Stimulated activated CD4-positive, alpha-beta T cell treated with anti-CD3 and anti-CD28 coated beads, TNF-alpha, amount 100 ng/mL, for 1 hour (primary cell): ENCODE measurements at places on chromosomes 16 and 17.
A peak's percentile ranks its signal among the peaks of the same experiment; 100 is the strongest.

GRCh38 chr17:12664252-12664651 is 1.4 kb upstream of the MYOCD start:
- no peak for DNase-seq

- no peak for DNase-seq
These were observed 173.3 kb downstream of the PMP22 start for GRCh38 chr17:15091825-15092224.

- no peak for DNase-seq
These were observed 222.4 kb upstream of the AXIN2 start for GRCh38 chr17:65783845-65784334.

GRCh38 chr17:44928136-44928535 is 12.8 kb upstream of the GFAP start:
- no peak for DNase-seq

- DNase-seq: peak; percentile 84
These were observed at the start of the genes GPS1 and RFNG for GRCh38 chr17:82051776-82052637. GPS1 (plus strand) TSS chr17:82051898; CDS start chr17:82051932, 34 bp downstream. RFNG (minus strand) TSS chr17:82051811; CDS start chr17:82051766, 45 bp downstream.

- no peak for DNase-seq
These were observed 3.4 kb upstream of the HP start for GRCh38 chr16:72050769-72051464.

DNA sequence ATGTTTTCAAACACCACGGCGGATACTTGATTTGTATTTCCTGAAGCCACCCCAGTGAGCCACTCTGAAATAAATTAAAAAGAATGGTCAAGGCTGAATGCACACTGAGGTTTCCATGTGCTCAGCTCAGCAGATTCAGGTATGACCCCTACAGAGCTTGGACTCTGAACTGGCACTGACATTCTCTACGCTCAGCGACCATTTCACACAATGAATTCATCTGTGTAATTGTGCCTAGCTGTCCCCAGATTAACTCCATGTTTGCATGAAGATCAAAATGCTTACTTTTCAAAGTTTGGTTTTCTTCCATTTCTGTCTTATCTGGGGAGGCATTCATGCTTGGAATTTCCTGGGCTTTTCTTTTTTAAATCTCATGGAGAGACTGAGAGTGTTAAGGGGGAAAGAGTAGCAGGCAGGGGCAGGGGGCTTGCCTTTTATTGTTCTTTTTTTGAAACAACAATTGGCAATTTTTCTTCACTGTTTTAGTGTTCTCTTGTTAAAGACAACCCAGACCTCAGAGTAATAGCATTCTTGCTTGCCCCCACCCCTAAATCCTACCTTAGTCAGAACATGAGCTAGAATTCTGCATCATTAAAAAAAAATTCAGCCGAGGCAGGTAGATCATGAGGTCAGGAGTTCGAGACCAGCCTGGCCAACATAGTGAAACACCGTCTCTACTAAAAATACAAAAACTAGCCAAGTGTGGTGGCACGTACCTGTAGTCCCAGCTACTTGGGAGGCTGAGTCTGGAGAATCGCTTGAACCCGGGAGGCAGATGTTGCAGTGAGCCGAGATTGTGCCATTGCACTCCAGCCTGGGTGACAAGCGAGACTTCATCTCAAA is 85.5 kb upstream of the HNF1B start:
- no peak for DNase-seq

GRCh38 chr17:21072745-21073197 is 30.0 kb upstream of the USP22 start:
- DNase-seq: no peak

GRCh38 chr17:66799849-66800537 is 34.9 kb upstream of the CACNG5 start:
- DNase-seq: no peak

- DNase-seq: no peak
These were observed 9.9 kb upstream of the ENPP7 start for GRCh38 chr17:79720705-79721292.

DNA sequence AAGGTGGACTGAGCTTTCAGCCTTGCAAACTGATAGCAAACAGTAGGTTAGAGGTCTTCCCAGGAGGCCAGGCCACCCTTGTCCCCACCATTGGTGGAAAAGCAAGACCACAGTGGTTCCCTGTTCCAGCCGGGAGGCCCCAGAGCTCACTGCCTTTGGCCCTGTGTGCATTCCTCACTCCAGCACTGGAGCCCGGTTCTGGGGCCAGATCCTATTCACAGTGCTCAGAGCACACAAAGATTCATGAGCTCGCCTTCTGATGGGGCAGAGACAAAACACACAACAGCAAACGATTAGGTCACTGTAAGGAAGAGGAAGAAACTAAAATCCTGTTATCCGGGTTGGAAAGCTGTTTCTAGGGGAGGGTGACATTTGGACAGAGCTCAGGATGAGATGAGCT is 5.6 kb upstream of the PGS1 start:
- DNase-seq: no peak
